Left lobe of liver (tissue), 2 donors: ENCODE measurements at places on chromosomes 12 and 14.

GRCh38 chr12:117020536-117021220, 78.5 kb downstream of the TESC start:
- no peak for DNase-seq

DNA sequence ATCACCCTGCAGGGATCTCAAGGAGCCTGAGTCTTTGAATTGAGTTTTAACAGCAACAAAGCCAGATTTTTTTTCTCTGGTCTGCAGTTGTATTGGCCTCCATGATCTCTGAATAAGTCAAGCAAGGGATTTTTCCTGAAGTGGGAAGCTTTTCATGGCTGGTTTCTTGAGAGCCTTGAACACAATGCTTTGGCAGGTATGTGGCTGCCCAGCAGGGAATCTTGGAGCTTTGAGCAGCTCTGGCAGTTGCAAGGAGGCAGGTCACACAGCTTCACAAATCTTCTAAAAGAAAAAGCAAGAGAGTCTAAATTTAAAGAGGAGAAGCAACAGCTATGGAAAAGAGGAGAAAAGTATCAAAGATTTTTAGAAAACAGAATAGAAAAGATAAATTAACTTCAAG, 60.1 kb downstream of the RPS29 start:
- no peak for DNase-seq

GRCh38 chr12:93407054-93407962, 29.6 kb downstream of the NUDT4 start:
- DNase-seq: no peak

- DNase-seq: no peak
Measured at GRCh38 chr12:100857418-100857817, 62.8 kb downstream of the ANO4 start.

DNA sequence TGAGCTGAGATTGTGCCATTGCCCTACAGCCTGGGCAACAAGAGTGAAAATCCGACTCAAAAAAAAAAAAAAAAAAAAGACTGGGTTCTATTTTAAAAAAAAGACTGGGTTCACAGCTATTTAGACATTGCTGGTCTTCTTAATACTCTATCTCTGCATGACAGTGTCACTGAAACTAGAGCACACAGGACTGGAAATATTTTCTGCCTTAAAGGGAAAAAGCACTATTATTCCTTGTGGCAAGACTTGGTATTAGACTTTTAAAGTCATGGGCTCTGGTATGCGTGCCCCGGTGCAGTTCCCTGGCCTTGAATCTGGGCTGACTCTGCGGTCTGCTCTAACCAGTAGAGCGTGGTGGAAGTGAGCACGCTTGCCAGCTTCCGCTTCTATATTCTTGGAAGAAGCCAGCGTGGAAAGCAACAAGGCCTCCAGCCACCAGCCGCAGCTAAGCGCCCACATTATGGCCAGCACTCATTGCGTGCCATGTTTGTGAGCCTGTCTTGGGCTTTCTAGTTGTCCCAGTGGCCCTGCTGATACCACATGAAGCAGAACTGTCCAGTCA, 31.3 kb downstream of the PRKAB1 start:
- no peak for DNase-seq

GRCh38 chr12:130606231-130606630, 109.9 kb downstream of the RIMBP2 start:
- no peak for DNase-seq

DNA sequence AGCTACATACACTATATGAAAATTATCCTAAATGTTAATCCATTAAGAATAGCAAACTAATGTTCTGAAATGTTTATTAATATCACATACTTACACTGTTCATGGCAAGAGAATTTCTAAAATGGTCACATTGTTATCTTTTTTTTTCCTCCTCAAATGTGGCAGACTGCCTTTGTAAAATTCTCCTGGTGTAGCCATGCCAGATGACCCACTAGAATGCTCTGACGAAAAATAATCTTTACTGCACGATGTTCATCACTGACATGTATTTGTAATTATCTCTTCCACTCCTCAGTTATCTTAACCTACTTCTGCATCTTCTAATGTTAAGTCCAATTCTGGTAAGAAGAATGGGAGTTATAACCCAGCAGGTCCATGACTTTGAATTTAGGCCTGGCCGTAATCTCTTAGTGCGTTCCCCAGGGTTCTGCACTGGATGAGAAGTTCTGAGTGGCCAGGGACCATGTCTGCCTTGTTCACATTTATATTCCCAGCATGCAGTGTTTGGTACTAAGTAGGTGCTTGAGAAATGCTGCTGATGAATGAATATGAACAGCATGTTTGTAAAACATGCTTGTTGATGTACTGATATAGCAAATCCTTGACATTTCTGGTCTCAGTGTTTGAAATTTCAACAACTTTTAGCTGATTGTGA, 46.7 kb downstream of the NOPCHAP1 start:
- no peak for DNase-seq

GRCh38 chr14:70020352-70021170, 141.3 kb downstream of the SMOC1 start:
- no peak for DNase-seq

GRCh38 chr12:112261559-112261958, 120.7 kb downstream of the HECTD4 start:
- no peak for DNase-seq

DNA sequence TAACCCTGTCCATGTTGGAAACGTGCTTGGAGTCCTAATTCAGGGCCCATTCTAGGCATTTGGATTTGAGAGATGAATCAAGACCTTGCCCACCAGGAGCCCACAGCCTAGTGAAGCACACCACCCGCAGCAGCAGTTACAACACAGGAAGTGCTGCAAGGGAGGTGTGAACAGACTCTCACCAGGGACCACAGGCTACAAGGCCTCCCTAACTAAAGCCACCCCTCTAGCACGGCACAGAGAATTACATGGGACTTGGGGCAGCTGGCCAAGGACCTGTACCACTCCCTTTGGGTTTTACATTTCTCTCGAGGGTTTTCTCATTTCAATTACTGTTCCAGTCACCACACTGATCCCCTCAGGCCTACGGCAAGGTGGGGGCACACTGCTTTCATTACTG, 49.5 kb upstream of the FOXN3 start:
- DNase-seq: no peak

- no peak for DNase-seq
Measured at GRCh38 chr12:49568442-49569162, 660 bp upstream of the MCRS1 start.

- DNase-seq: peak; percentile 48
Measured at GRCh38 chr12:132143336-132144071, 615 bp downstream of the DDX51 start.

DNA sequence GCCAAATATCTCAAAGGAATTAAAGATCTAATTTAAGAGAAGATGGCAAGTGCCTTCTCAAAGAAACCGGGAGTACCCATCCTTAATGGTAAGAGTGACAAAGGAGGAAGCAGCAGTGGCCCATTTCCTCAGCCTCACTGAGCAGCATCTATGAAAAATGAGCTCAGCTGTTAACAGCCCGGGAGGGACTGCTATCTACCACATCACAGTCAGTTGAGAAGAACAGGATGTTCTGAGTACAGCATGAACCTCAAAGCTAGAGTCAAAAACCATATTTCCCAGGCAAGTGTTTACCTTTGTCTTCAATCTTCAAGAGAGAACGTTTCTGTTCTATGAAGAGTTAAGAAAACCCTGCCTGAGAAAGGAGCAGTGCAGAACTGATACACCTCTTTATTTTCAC, 115.0 kb downstream of the BTG1 start:
- DNase-seq: no peak

GRCh38 chr14:63761351-63762117, 33.7 kb upstream of the SGPP1 start:
- no peak for DNase-seq

DNA sequence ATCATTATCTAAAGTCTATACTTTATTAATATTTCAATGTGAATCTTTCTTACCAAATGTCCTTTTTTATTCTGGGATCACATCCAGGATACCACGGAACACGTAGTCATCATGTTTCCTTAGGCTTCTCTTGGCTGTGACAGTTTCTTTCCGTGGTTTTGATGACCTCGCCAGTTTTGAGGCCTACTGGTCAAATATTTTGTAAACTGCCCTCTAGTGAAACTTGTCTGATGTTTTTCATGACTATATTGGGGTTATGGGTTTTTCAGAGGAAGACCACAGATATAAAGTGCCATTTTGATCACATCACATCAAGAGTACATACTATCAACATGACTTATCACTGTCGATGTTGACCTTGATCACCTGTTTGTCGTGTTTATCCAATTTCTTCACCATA, 14.1 kb upstream of the SERPINA6 start:
- DNase-seq: no peak

DNA sequence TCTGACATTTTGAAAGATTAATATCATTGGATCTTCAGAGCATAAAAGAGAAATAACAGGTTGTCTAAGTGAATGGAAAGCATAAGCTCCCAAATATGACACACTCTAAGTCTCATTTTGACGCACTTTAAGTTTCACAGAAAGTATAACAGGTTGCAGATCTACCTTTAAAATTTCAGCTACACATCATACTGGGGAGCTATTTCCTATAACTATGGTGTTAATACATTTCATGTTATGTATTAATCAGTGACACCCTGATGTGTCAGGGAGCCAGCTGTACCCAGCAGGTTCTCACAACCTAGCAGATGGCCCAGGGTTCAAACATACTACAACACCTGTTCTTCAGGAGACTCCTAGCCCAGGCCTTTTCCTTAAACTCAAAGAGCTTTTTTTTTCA, 31.1 kb upstream of the TMX1 start:
- DNase-seq: no peak

GRCh38 chr12:57579011-57579410, 12.0 kb upstream of the PIP4K2C start:
- DNase-seq: no peak

DNA sequence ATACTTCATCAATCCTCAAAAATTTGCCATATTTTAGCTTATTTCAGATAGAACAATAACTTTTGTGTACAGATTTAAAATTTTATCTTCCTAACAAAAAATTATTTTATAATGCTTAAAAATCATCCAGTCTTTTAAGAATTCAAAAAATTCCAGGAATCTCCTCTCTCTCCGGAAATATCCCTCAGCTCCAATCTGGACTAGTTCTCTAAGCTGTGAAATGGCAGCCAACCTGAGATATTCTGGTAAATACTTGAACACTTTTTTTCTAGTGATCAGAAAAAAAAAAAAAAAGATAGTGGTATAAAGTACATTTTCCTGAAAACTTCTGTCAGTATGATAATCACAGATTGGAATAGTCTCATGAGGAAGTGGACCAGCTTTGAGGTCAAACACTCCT, 57.6 kb downstream of the SSPN start:
- no peak for DNase-seq

DNA sequence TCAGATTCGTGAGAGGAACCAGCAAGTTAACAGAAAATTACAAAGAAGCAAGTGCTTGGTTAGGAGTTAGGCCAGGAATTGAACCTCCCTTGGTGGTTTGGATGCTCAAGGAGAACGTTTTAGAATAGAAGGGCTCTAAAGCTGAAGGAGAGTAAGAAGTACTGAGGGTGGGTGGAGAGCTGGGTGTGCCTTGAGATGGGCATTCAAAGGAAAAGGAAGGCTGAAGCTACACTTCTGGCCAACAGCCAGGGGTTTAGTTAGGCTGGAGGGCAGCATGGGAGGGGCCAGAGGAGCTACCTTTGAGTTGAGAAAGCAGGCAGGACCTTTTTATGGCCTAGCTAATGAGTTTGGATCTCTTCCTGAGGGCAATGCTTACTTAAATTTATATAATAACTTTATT, 421.2 kb downstream of the CCDC91 start:
- DNase-seq: no peak

DNA sequence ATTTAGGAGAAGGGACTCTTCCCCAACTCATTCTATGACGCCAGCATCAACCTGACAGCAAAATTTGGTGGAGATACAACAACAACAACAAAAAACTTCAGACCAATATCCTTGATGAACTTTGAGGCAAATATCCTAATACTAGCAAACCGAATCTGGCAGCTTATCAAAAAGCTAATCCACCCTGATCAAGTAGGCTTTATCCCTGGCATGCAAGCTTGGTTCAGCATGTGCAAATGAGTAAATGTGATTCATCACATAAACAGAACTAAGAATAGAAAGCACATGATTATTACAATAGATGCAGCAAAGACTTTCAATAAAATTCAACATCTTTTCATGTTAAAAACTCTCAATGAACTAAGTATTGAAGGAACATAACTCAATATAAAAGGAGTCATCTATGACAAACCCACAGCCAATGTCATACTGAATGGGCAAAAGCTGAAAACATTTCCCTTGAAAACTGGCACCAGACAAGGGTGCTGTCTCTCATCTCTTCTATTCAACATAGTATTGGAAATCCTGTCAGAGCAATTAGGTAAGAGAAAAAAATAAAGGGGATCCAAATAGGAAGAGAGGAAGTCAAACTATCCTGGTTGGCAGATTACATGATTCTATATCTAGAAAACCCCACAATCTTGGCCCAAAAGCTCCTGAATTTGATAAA, 233.3 kb downstream of the CCDC59 start:
- no peak for DNase-seq
